ENCODE measurements at places on chromosomes 3 and 15.

DNA sequence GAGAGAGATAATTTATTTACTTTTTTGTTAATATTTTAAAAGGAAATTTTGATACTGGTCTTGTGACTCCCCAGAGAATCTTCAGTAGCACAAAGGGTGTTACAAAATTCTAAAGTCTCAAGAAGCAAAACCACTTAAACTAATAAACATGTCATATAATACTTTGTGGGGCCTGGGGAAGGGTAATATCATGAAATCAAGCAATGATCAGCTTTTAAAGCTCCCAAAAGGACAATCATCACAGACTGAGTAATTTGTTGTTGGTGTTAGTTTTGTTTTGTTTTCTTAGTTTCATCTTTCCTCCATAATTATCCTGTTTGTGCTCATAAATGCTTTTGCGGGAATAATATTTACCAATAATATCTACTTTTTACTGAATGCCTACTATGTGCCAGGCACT lies 55.0 kb downstream of the TMEM212 start:
- DNase-seq: no peak

- DNase-seq: no peak
Observed at GRCh38 chr3:190076601-190077394, 43.9 kb downstream of the P3H2 start.

DNA sequence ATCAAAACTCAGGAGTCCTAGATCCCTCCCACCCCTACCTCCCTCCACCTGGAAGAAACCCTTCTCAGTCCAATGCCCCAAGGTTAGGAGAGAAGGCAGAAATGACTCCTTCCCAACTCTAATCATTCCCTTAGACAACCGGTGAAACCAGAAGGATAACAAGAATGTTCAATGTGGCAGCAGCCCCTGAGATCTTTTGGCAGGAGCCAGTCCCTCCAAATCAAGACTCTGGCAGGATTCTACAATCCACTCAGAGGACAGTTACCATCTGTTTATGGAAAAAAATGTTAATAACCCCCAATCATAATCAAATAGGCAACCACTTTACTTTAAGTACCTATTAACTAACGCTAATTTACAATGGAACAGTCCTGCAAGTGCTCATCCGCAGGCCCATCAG lies 136.5 kb downstream of the NTRK3 start:
- no peak for DNase-seq

- no peak for DNase-seq
Observed at GRCh38 chr15:64311566-64311965, 44.4 kb downstream of the CSNK1G1 start.

GRCh38 chr15:70665599-70665998 lies 97.8 kb downstream of the UACA start:
- no peak for DNase-seq

Measured in stimulated activated CD8-positive, alpha-beta memory T cell treated with anti-CD3 and anti-CD28 coated beads, Interleukin-7, amount 100 ng/mL, for 1 hour (primary cell).